ENCODE measurements at places on chromosomes 7 and 10. TPM values are rescaled to one million over a fixed set of nuclear protein-coding genes. Genes with fewer than 3 reads are reported as not detected.

The IRF5 gene
- total RNA-seq = 11.4 TPM

DNA sequence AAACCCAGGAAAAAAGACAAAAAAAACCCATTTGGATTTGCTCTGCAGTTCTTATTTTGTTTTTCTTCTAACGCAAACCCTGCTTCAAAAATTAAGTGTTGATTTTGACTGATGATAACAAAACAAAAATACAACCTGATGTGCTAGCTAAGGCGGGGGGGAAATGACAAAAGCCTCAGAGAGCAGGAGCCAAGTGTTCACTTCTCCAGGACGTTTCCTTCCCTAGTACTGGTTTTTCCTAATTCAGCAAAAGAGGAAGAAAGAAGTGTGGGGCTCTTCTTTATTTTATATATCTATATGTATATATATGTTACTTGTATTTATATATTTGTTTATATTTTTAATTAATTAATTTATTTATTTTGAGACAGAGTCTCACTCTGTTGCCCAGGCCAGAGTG lies 28.0 kb downstream of the SNX10 start:
- no peak for DNase-seq
- no peaks in the 10 kb centered on the region for H3K27me3 ChIP-seq
- no peaks in the 10 kb centered on the region for H3K36me3 ChIP-seq
- H3K27ac ChIP-seq = no peak overlapping the region

GRCh38 chr7:953547-954327 lies 743 bp downstream of the ADAP1 start:
- H3K27ac ChIP-seq = peak overlapping the region; percentile 97
- peaks cover 35% of the 10 kb centered on the region for H3K4me1 ChIP-seq
- peaks cover 90% of the 10 kb centered on the region for H3K36me3 ChIP-seq
- H3K27me3 ChIP-seq = no peaks in the 10 kb centered on the region
- H3K4me3 ChIP-seq = peak overlapping the region; percentile 65

The FGL2 gene
- 0.14 TPM for total RNA-seq

The GNB2 gene
- 134 TPM for total RNA-seq

GRCh38 chr10:132036153-132036886 lies 29.4 kb upstream of the JAKMIP3 start:
- no peaks in the 10 kb centered on the region for H3K4me1 ChIP-seq
- H3K4me3 ChIP-seq = no peak overlapping the region
- H3K27ac ChIP-seq = no peak overlapping the region
- no peaks in the 10 kb centered on the region for H3K36me3 ChIP-seq
